ENCODE measurements at places on chromosomes 13 and 19.

GRCh38 chr13:103876571-103876970 is 810.4 kb upstream of the SLC10A2 start:
- no peak for DNase-seq

GRCh38 chr19:51227326-51227725 is 2.4 kb downstream of the CD33 start:
- DNase-seq, result no peak

DNA sequence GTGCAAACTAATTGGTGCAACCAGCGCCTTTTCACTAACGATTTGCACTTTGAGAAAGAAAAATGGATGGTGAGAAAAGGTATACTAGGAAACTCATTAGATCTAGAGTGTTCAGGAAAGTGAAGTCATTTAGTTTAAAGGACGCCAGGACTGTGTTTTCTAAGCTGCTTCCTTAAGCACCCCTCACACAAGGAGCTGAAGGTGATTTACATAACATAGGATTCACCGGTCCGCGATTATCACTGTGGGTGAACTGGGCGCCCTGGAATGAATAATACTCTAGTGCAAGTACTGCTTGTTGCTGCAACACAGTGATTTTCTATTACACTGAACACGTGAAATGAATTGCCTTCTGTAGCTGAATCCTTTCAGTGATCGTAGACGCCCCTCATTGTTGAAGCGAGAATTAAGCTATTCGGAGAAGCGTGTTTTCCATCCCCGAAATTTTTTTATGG is 2.6 kb upstream of the MAB21L1 start:
- no peak for DNase-seq

DNA sequence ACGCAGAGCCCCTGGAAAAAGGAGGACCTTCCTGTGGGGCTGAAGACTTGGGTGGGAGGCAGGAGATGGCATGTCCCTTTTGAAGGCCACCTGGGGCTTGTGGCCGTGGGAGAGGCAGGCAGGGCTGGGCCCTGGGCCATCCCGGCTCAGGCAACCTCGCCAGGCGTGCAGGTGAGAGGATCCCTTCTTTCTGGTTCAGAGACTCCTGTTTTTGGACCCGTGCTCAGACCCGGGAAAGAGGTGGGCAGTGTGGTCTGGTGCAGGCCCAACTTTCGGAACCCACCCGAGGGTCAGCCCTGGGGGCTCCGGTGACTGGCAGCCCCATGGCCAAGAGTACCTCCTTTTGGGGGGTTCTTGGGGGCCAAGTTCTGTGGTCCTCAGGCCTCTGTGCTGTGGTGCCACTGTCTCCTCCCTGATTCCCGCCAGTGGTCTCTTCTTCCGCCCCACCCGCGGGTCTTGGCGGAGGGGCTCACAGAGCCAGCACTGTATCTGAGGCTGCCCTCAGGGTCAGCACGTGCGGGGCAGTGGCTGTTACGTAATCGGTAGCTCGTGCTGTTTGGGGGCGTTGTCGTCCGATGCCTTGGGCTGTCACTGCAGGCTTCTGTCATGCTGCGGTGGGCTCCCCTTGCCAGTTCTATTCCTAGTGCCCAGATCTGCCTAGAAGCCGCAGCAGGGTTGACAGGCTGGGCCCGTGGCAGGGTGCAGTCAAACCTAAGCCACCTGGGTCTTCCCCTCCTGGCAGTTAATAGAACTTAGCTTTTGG is 42.7 kb downstream of the KDM4B start:
- DNase-seq, result no peak

GRCh38 chr13:29324601-29325000 is 270.9 kb downstream of the SLC7A1 start:
- DNase-seq, result no peak

DNA sequence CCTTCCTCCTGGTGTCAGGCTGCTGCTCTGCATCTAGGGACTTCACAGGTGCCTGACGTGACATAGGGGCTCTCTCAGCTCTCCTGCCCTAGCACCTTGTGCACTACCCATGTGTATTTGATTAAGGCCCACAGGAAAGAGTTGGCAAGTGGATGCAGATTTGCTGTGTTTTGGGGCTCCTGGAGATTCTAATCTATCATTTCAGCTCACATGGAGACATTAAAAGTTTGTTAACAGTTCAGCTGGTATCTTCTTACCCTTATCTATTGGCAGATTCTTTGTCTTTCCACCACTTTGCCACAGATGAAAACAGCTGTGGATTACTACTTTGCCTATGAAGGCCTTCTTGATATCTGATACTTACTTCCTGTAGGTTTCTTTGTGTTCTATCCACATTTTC is 41.9 kb downstream of the WASF3 start:
- no peak for DNase-seq

DNA sequence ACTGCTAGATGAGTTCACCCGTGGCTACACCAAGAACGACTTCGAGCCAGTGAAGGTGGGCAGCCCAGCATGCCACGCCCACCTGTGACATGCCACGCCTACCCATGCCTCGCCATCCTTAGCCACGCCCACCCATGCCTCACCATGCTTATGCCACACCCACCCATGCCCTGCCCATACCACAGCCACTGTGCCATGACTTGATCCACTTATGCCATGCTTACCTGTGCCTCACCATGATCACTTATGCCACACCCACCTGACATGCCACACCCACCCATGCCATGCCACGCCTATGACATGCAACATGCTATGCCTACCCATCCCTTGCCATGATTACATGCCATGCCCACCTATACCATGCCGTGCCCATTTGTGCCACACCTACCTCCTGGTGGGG is 12.9 kb upstream of the USE1 start:
- no peak for DNase-seq

- no peak for DNase-seq
These were observed 18.7 kb downstream of the CEBPA start for GRCh38 chr19:33283589-33283988.
